Small intestine (tissue), 16 donors: ENCODE measurements at places on chromosomes 16 and 17. TPM values are rescaled to one million over a fixed set of nuclear protein-coding genes. Genes with fewer than 3 reads are reported as not detected.

The CRISPLD2 gene
- polyA plus RNA-seq, result 0.89 TPM

The OR4D1 gene
- polyA plus RNA-seq, result not detected

The TNFSF12 gene
- 23.9 TPM for polyA plus RNA-seq

The BLTP2 gene
- 58.5 TPM for polyA plus RNA-seq

The TBC1D3 gene
- not detected for polyA plus RNA-seq

The FBXW10B gene
- polyA plus RNA-seq, result 1.1 TPM

The PPY gene
- not detected for polyA plus RNA-seq

The FBXO39 gene
- not detected for polyA plus RNA-seq
